CD4-positive, alpha-beta T cell (primary cell): ENCODE measurements at places on chromosomes 6 and 20. TPM values are rescaled to one million over a fixed set of nuclear protein-coding genes. Genes with fewer than 3 reads are reported as not detected.

Gene SNHG17
- total RNA-seq, result 94.1 TPM

Gene UTRN
- 143 TPM for total RNA-seq

Gene PCMT1
- 15.7 TPM for total RNA-seq

Gene FHL5
- total RNA-seq, result not detected

Gene RHAG
- not detected for total RNA-seq
